GM04504 (cell line): ENCODE measurements at places on chromosomes 16 and 17.

DNA sequence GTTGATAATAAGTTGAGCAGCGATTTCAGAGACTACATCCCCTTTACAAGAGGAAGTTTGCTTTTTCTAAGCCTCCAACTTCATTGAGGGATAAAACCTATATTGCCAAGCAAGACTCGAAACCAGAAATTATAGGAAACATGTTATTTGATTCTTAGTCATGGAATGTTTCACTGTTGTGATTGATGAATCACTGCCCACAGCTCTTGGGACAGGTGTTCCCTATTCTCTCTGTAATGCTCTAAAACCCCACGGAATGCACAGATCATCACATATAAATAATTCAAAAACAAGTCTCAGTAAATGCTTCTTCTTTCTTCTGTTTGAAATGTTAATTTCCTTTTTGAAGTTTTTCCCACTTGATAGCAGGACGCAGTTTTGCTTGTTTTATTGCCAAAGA lies 809.5 kb upstream of the GOT2 start:
- no peak for DNase-seq

GRCh38 chr17:72386619-72387237 lies 265.9 kb downstream of the SOX9 start:
- DNase-seq, result no peak

DNA sequence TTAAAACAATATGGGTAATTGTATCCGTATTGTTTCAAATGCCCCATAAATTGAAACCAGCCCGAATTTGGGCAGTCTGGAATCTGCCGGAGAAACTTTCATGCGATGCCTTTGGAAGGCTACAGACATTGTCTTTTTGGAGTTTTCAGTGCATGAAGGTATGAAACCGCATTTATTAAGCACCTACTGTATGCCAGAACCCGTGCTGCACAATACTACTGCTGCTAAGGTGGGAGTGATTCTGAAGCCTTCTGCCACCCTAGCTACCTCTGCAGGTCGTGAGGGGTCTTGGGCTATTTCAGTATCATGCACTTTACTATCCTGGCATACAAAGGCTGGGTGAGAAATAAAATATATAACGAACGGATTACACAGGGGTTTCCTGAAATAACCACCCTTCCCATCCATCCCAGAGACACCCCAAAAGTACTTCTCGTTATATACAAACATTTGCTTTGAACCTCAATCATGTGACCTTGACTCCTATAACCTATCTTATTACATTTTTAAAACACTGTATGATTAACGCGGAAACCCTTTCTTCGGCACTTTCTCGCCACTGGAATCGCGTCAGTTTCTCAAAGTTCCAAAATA lies 1.0 kb upstream of the MSI2 start:
- DNase-seq, result no peak

DNA sequence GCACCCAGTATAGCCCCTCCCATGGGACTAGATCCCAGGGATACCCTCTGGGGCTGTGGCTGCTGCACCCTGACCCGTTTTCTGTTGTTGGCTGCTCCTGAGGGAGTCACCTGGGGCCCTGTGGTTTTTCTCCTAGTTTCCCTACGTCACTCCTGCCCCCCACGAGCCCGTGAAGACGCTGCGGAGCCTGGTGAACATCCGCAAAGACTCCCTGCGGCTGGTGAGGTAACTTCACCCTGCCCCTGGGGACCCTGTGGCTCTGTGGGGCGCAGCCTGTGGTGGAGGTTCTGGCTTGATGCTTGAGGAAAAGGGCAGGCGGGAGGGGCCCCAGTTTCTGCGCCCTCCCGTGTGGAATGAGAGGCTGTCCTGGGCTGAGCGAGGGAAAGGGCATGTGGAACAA lies 27.2 kb downstream of the MGRN1 start:
- DNase-seq, result no peak

DNA sequence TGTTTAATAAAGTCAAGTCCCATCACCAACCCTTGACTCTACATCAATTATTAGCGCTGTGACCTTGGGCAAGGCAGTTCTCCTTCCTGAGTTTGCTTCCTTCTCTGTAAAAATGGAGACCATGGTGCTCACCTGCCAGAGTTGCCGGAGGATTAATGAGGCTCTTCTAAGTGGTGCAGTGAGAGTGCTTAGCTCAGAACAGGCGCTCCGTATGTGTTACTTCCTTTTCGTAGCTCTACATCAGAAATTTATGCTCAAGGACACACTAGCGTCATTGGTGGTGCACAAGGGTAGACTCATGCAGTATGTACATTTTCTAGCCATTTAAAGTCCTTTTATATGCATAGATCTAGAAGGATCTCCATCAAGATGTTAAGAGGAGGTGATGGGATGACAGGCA lies 17.4 kb upstream of the CMIP start:
- DNase-seq, result no peak

GRCh38 chr17:72187556-72187955 lies 66.7 kb downstream of the SOX9 start:
- no peak for DNase-seq

DNA sequence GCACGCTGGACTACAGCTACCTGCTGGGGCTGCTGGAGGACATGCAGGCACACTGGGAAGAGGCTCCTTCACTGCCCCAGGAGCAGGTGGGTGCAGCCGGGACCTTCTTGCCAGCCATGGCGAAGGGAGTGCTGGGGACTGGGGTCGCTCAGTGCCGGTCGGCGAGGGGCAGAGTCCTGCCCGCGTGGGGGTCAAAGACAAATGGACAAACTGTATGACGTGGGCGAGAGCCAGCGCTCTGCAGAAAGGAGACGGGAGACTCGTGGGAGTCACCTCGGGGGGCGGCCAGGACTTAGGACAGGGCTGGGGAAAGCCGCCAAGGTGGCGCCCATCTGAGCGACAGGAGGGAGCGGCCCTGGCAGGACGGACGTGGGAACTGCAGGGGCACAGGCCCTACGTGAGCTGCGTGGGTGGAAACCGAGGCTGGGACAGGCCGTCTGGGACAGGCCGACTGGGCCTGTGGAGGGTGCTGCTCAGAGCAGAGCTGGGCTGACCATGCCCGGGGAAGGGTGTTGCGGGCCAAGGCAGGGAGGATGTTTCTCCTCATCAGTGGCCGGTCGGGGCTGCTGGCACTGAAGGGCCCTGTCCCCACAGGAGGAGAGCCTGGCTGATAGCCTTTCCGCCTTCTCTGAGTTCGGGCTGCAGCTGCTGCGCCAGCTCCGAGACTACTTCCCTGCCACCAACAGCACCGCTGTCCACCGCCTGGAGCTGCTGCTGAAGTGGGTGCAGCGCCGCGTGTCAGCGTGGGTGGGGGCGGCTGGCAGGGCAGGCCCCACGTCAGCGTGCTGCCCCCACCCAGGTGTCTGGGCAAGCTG lies 8.0 kb downstream of the TSR3 start:
- no peak for DNase-seq

- no peak for DNase-seq
Observed at GRCh38 chr16:69243479-69243878, 56.5 kb downstream of the SNTB2 start.

DNA sequence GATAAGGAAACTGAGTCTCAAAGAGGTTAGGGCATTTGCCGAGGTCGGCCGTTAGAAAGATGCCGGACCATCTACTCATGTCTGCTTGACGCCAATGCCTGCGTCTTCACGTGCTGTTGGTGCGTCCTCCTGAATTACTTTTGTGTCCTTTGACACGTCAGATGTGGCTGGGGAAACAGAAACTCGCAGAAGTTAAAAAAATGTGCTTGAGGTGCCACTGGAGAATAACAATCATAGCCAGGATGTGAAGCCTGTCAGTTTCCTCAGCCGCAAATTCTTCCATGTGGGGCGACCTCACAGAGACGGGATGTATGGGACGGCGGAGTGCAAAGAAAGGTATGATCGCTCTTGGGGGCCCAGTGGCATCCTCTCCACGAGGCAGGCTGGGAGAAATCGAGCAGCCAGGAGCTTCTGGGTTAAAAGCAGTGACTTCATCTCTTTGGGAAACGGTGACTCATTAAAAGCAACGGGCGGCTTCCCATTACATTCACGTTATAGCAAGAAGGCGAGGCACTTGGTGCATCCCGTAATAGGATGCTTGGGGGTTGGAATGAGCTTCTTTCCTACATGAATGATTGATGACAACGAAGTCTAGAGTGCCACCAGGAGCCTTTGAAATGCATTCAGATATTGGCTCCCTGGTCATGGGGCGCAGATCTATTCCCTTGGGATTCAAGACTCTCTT lies 67.8 kb downstream of the BMERB1 start:
- DNase-seq, result peak; percentile 81

GRCh38 chr17:52181782-52182181 lies 23.3 kb upstream of the CA10 start:
- DNase-seq, result no peak

DNA sequence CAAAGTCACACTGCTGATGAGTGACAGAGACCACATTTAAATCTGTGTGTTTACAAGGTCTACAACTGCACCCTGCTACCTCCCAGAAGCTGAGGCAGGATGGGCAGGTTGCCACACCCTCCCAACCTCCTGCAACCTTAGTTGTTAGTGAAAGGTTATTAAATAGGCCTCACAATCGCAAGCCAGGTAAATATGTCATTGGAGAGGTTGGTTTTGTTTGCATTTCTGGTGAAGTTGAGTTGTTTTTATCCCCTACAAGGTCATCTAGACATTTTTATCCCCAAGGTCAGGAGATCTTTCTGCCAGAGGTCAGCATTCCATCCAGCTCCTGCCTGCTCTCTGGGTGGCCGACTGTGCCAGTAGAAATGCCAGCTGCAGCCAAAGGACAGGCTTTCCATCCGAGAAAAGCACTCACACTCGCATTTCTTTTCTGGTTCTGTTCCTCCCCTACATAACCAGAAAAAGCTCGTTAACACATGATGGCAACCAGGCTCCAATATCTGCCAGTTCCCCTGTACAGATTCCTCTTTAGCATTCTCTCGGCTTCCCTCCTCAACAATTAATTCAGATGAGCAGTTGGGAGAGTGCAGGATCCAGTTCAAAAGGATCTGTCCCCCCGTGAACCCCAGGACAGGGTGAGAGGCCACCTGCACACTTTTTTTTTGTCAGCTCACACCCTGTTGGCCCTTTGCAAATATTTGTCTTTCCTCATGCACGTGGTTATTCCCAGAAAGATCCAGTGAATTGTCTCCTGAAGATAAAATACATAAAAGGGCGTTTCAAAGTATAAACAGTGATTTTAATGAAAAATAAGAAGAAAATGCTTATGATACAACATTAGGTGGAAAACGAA lies 562.8 kb downstream of the MAF start:
- no peak for DNase-seq

GRCh38 chr16:12271006-12271405 lies 294.5 kb downstream of the SNX29 start:
- DNase-seq, result no peak

- DNase-seq, result no peak
Observed at GRCh38 chr16:75931043-75931442, 204.8 kb upstream of the CPHXL start.

GRCh38 chr16:89890200-89890599 lies 16.8 kb downstream of the TCF25 start:
- no peak for DNase-seq

DNA sequence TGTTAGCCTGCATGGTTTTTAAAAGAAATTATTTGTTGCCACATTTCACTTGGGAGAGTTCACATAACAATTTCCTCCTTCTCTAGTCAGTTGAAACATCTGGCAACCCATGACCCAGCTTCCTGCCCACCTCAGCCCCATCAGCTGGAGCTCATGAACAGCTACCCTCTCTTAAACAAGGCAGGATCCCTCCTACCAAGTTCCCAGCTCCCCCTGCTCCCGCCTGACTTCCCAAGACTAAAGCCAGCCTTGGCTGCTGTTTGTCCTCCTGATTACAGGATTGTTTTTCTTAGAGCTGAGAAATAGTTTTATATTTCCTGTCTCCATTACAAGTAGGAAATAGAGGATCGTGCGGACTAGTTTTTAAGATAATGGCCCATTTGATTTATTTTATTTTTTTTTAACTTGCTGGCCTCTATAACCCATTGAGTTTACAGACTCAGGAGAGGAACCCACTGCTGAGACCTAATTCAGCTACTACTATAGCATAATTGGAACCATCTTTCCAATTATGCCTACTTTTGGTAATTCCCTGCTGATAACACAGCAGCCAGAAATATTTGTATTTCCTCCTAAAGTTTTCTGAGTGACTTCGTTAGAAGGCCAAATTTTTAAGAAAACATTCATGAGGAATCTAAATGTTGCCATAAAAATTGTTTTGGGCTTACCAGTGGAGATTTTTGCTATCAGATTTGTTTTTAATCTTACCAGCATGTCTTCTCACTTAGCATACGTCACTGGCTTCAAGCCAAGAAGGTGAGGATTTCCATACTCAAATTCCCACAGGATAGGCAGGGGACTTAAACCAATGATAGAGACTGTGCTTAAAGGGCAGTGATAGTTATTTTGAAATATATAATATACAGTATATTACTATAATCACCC lies 90.0 kb downstream of the ELAC2 start:
- DNase-seq, result no peak

- no peak for DNase-seq
Observed at GRCh38 chr17:61822326-61823285, 40.7 kb downstream of the BRIP1 start.

DNA sequence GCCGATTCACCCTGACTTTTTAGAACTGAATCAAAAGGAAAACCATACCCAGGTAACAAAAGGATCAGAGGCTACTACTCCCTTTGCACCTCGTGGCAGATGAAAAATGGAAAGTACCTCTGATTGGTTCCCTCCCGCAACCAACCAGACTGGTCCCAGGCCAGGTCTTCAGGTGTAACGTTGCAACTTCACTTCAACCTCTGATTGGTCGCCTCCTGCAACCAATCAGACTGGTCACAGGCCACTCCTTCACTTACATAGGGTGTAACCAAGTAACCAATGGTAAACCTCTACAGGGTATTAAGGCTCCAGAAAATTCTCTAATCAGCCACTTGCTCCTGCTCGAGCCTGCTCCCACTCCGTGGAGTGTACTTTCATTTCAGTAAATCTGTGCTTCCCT lies 89.4 kb downstream of the ADCY9 start:
- no peak for DNase-seq

DNA sequence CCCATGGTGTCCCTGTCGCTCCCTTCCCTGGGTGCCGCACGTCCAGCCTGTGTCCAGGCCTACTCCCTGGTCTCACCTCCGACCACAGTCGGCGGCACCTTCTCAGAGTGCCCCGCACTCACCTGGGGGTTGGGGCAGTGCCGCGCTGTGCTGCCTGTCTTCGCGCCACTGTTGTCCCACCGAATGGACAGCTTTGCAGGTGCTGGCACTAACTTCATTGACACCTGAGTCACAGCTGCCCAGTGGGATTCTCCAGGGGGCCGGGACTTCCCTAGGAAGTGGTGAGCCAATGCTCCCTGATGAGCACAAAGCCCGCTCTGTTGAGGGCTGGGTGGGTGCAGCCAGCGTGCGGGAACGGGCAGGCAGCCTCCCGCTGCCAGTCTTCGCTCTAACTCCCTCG lies 24.3 kb upstream of the DBNDD1 start:
- no peak for DNase-seq

DNA sequence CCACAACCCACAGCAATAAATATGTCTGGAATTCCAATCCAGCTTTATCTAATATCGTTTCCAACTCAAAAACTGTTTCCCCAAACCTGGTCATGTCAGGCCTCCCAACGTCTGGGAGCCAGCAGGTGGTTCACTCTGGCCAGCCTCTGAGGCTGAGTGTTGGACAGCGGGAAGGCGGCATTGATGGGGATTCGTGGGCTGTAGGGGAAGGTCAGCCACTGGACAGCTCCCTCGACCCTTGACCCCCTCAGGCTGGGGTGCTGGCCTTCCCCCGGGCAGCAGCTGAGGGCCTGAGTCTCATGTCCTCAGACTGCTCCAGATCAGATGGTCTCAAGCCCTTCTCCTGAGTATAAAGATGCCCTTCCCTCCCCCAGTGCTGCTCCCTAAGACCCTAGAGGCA lies 50.2 kb downstream of the SDK2 start:
- no peak for DNase-seq

GRCh38 chr17:45200701-45201100 lies 21.0 kb upstream of the FMNL1 start:
- no peak for DNase-seq
